ENCODE measurements at places on chromosomes 3 and 15. TPM values are rescaled to one million over a fixed set of nuclear protein-coding genes. Genes with fewer than 3 reads are reported as not detected.
A peak's percentile ranks its signal among the peaks of the same experiment; 100 is the strongest.

- DNase-seq: no peak
- H3K27me3 ChIP-seq: no peaks in the 10 kb centered on the region
- no peak overlapping the region for H3K4me3 ChIP-seq
- no peaks in the 10 kb centered on the region for H3K4me1 ChIP-seq
- H3K27ac ChIP-seq: no peak overlapping the region
These were observed 34.7 kb upstream of the UBP1 start for GRCh38 chr3:33474896-33475295.

DNA sequence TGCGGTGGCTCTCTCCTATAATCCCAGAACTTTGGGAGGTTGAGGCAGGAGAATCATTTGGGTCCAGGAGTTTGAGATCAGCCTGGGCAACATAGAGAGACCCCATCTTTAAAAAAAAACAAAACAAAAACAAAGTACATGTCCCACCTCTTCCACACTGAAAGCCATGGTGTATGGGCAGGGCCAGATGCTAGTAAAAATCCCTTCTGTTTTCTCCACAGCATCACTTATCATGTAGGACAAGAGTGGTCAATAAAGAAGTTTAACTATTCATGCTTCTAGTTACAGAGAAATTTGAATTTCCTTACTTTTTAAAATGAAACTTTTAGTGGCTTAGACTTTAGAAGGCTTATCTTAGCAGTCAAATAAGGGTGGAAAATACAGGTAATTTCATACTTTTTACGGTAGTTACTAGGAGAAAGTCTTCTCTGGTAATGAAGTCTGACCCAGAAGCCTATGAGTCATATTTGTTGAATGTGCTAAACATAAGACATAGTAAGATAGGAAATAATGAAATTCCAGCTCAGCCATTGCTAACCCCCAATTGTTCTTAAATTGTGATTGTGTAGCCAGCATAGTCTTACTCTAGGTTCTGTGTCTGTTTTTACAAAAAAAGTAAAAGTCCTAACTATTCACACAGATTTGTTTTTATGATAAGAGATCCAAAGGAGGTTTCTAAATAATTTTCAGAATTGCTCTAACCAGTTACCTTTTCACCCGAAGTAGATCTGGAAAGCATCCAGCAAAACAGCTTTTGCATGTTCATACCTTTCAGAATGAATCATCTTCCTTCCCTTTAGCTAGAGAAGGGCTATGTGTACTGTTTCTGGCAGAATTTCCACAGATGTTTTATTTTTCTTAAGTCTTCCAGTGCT lies 16.4 kb upstream of the ZNF609 start:
- peak; percentile 13 for DNase-seq
- H3K36me3 ChIP-seq: peaks cover 41% of the 10 kb centered on the region
- H3K27me3 ChIP-seq: no peaks in the 10 kb centered on the region
- peak overlapping the region; percentile 84 for H3K27ac ChIP-seq
- H3K4me1 ChIP-seq: peaks cover 55% of the 10 kb centered on the region

DNA sequence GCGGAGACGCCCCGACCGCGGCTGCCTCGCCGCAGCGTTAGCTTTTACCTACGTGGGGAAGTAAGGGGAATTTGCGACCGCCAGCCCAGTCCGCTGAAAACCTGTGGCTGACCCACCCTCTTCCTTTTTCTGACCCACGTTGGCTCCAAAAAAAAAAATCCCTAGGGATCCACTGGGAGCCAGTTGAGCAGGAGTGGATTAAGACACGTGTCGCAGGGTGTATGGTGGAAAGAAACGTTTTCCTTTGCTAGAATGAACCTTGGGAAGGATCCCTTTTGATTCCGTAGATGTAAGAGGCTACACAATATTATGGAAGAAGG lies 575 bp upstream of the PCYT1A start:
- H3K4me1 ChIP-seq: peaks cover 42% of the 10 kb centered on the region
- H3K36me3 ChIP-seq: peaks cover 20% of the 10 kb centered on the region
- H3K4me3 ChIP-seq: peak overlapping the region; percentile 99
- DNase-seq: no peak
- peak overlapping the region; percentile 92 for H3K27ac ChIP-seq

GRCh38 chr3:147924755-147925154 lies 515.6 kb downstream of the ZIC1 start:
- H3K27me3 ChIP-seq: no peaks in the 10 kb centered on the region
- H3K36me3 ChIP-seq: no peaks in the 10 kb centered on the region
- DNase-seq: no peak

GRCh38 chr3:23999012-23999641 lies 54.0 kb downstream of the NR1D2 start:
- no peaks in the 10 kb centered on the region for H3K36me3 ChIP-seq
- H3K4me3 ChIP-seq: no peak overlapping the region
- no peak overlapping the region for H3K27ac ChIP-seq

PLA1A gene
- total RNA-seq: not detected

ALPK3 gene
- 0.15 TPM for total RNA-seq

DNA sequence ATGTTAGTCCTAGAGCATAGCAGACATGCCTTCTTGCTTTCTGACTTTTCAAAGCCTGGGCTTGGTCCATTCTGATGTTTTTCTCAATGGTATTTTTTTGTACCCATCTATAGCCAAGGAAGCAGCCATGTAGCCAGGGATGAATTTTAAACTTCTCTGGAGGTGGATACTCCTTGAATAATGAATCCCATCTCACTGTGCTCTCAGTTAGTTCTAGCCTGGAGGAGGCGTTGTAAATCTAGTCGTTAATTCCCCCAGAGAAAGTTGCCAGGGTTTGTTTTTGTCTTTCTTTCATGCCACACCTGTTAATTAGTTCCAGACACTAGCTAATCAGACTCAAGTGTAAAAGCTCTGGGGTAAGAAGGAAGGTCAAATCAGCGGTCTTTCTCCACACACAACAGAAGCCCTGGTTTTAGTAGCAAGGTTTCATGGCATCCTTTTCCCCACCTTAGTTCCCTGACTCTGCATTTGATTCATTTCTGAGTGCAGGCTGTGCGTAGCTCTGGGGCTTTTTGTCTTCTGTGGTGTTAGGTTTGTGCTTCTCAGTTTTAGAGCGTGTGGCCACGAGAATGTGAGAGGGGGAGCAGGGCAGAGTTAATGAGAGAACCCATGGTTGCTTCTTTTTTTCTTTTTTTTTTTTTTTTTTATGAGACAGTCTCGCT lies 19.7 kb downstream of the PTPRG start:
- H3K36me3 ChIP-seq: no peaks in the 10 kb centered on the region

DNA sequence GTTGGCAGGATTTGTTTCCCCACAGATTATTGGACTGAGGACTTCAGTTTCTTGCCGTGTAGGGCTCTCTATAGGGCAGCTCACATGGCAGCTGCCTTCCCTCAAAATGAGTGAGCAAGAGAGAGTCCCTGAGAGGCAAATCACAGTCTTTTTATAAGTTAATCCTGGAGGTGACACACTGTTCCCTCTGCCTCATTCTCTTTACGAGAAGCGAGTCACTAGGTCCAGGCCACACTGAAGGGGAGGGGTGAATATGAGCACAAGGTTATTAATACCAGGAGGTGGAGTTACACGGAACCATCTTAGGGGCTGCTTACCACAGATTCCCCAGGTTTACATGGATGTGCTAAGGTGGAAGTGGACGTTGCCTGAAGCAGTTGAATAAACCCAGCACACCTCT lies 77.0 kb downstream of the LPP start:
- H3K36me3 ChIP-seq: peaks cover 30% of the 10 kb centered on the region
- H3K27me3 ChIP-seq: no peaks in the 10 kb centered on the region
- no peaks in the 10 kb centered on the region for H3K4me1 ChIP-seq
- no peak overlapping the region for H3K27ac ChIP-seq
- H3K4me3 ChIP-seq: no peak overlapping the region

- no peaks in the 10 kb centered on the region for H3K27me3 ChIP-seq
- peaks cover 8% of the 10 kb centered on the region for H3K4me1 ChIP-seq
- H3K36me3 ChIP-seq: peaks cover 38% of the 10 kb centered on the region
- DNase-seq: no peak
- no peak overlapping the region for H3K4me3 ChIP-seq
These were observed 33.3 kb downstream of the NR2C2 start for GRCh38 chr3:14980689-14981088.

DNA sequence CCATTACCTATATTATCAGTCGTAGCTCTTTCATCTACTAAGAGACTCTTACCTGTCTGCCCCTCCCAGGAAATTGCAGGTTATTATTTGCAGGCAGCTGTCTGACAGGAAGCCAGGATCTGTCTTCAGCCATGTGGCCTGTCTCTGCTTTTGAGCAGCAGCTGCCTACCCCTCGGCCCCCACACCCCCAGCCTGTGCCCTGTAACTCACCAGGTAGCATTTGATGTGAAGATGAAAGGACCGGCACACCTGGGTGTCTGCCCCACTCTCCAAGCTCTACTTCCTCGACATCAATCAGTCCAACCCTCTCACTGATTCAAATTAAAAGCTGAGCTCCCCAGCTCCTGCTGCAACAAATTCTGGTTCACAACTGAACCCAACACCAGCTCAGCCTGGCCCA lies 197.2 kb upstream of the CTNNB1 start:
- H3K27ac ChIP-seq: no peak overlapping the region
- no peak overlapping the region for H3K4me3 ChIP-seq
- no peaks in the 10 kb centered on the region for H3K36me3 ChIP-seq
- H3K4me1 ChIP-seq: peaks cover 2% of the 10 kb centered on the region

SMCO1 gene
- not detected for total RNA-seq

SELENOK gene
- total RNA-seq: 39.8 TPM

VILL gene
- 23.0 TPM for total RNA-seq

DNA sequence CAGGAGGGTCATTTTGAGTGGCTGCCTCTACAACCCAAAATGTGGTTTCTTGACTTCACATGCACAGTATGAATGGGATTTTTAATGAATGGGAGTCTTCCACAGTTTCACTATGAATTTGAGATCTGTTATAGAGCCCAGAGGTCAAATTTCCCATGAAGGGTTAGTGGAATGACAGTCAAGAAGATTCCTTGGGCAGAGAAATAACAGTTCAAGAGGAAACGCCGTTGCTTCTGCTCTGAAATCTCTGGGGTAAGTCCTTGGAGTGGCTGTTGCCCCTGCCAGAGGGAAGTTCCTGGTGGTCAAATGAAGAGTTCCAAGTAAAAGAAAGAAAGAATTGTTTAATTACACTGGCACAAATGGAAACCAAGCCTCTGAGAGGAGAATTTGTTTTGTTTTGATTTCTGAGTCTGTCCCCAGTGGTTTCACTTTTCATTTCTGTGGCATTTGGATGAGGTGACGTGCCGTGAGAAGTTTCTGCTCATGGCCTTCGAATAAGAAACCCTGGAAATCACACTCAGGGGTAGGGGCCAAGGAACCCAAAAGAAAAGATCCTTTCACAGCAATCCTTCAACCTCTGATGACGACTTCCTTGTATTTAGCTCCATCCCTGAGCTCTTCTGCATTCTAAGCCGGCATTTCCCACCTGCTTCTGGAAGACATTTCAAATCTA lies 77.5 kb upstream of the IL12A start:
- peak; percentile 45 for DNase-seq
- H3K4me3 ChIP-seq: peak overlapping the region; percentile 63
- H3K27ac ChIP-seq: peak overlapping the region; percentile 88
- peaks cover 14% of the 10 kb centered on the region for H3K4me1 ChIP-seq

CPEB1 gene
- not detected for total RNA-seq

SLC27A2 gene
- 9.9 TPM for total RNA-seq

DNA sequence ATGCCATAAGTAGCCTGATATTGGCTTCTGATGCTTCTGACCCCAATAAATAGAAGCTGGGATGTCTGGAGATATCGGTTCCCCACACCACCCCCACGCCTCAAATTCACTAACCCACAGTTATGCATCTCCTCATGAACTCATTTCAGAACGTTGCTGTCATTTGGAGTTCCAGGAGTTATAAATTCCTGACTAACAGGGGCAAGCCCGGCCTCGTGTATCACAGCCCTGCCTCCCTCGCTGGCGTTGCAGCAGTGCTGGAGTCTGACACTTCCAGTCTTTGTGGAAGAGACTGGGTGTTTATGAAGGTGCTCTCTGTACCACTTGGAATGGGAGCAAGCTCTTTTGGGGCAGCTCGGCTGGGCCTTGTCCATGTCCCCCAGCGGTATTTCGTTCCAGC lies 101.0 kb downstream of the ANP32A start:
- no peaks in the 10 kb centered on the region for H3K36me3 ChIP-seq
- H3K27me3 ChIP-seq: peaks cover 7% of the 10 kb centered on the region
- no peak for DNase-seq
- no peak overlapping the region for H3K4me3 ChIP-seq
- H3K27ac ChIP-seq: no peak overlapping the region
- no peaks in the 10 kb centered on the region for H3K4me1 ChIP-seq

DNA sequence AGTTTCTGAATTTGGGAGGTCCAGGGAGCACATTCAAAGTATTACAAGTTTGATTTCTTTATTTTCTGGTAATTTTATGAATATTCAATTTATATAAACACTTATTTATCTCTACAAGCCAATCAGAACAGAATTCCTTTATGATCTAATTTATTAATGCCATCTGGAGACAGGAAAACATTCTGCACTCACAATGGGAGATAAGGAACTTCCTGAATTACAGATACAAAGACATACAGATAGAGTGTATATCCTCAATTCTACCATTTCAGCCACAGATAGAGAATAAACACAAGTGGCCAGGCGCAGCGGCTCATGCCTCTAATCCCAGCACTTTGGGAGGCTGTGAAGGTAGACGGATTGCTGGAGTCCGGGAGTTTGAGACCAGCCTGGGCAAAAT lies 86.0 kb downstream of the IQCH start:
- H3K27ac ChIP-seq: no peak overlapping the region
- no peaks in the 10 kb centered on the region for H3K4me1 ChIP-seq
- H3K36me3 ChIP-seq: no peaks in the 10 kb centered on the region
- DNase-seq: no peak
- H3K4me3 ChIP-seq: no peak overlapping the region

UCN2 gene
- not detected for total RNA-seq

DNA sequence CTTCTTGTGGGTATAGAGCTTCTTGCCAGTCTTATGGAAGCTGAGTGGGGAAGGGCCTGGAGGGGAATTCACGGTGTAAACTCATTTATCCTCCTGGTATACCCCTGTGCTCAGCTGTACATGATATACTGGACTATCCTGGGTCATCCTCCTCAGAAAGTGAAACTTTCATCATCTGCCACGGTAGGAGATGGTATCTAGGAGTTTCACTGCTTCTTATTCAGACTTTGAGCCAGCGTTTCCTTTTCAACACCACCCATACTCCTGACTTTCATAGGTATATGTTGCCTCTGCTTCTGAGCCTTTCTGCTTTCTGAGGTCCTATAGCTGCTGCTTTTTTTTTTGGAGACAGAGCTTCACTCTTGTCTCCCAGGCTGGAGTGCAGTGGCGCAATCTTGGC lies 15.6 kb downstream of the SENP5 start:
- peaks cover 38% of the 10 kb centered on the region for H3K4me1 ChIP-seq
- H3K4me3 ChIP-seq: no peak overlapping the region
- no peak for DNase-seq
- peaks cover 19% of the 10 kb centered on the region for H3K36me3 ChIP-seq

GRCh38 chr3:66336333-66336766 lies 115.5 kb downstream of the SLC25A26 start:
- DNase-seq: no peak
- H3K27me3 ChIP-seq: no peaks in the 10 kb centered on the region
- H3K27ac ChIP-seq: no peak overlapping the region
- H3K4me3 ChIP-seq: no peak overlapping the region

DNA sequence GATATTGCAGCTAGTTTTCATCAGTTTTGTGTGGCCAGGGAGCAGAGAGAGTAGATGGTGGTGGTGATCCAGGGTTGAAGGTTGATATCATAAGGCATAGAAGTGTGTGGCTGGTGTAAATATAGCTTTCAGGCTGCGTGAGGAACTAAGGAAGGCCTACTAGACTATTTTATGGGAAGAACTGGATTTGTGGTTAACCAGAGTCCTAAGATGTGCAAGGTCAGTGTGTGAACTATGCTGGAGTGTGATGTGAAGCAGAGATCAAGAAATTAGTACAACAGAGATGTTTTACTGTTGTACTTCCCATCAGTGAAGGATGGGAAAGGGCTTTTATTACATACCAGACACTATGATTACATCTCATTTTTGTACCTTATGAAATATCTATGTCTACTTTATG lies 41.5 kb downstream of the MAPK6 start:
- no peaks in the 10 kb centered on the region for H3K4me1 ChIP-seq
- H3K27me3 ChIP-seq: no peaks in the 10 kb centered on the region
- H3K36me3 ChIP-seq: peaks cover 25% of the 10 kb centered on the region
- H3K27ac ChIP-seq: peak overlapping the region; percentile 2
- DNase-seq: no peak

Data from activated CD4-positive, alpha-beta T cell treated with anti-CD3 and anti-CD28 coated beads, Interleukin-2, amount 10 ng/mL, durations not matched to agents 7 days and 5 days (primary cell).